ENCODE measurements at places on chromosomes 5 and 9.

- no peak for DNase-seq
Observed at GRCh38 chr9:135580664-135581380, 19.3 kb downstream of the PAEP start.

DNA sequence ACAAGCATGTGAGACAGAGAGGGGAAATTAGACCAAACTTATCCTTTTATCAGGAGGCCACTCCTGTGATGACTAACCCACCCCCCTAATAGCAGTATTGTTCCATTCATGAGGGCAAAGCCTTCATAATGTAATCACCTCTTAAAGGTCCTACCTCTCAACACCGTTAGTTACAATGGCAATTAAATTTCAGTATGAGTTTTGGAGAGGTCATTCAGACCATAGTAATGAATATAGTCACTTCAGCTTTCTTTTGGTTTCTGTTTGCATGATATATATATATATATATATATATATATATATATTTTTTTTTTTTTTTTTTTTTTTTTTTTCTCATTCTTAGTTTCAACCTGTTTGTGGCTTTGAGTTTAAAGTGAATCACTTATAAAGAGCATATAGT, 10.5 kb downstream of the ADGRV1 start:
- no peak for DNase-seq

GRCh38 chr5:127871503-127872153, 168.4 kb downstream of the CCDC192 start:
- no peak for DNase-seq

DNA sequence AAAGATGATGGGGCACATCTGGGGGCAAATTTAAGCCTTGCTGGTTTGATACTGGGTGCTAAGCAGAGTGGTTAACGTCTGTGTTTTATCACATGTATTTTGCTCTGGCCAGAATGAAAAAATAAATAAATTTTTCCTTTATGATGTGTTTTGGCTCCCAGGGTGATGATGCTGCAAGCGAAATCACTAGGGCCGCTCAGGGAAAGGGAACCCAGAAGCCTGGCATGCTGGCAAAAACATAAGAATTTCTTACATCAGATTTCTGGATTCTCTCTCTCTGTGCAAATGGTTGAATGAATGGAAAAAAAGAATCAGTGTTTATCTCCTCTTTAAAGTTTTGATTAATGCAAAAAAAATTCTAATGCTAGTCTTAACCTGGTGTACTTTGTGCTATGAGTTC, 1975.2 kb upstream of the C9orf72 start:
- no peak for DNase-seq

DNA sequence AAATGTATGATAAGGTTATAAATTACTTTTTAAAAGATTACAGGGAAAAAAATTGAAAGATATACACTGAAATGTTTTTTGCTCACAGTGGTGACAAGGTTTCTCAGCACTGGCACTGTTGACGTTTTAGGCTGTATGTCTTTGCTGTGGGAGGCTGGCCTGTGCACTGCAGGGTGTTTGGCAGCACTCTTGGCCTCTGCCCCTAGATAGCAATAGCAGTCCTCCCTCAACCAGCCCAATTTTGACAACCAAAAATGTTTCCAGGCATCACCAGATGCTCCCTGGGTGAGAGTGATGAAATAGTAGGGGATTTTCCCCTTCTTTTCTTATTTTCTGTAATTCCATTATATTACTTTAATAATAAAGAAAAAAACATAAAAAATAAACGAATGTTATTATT, 3.3 kb downstream of the CD274 start:
- no peak for DNase-seq

- no peak for DNase-seq
Observed at GRCh38 chr9:4433379-4433778, 56.9 kb upstream of the SLC1A1 start.
